ENCODE measurements at places on chromosomes 5 and 9.

- peak; percentile 84 for DNase-seq
Observed at GRCh38 chr5:126624534-126624933, 23.8 kb downstream of the PHAX start.

DNA sequence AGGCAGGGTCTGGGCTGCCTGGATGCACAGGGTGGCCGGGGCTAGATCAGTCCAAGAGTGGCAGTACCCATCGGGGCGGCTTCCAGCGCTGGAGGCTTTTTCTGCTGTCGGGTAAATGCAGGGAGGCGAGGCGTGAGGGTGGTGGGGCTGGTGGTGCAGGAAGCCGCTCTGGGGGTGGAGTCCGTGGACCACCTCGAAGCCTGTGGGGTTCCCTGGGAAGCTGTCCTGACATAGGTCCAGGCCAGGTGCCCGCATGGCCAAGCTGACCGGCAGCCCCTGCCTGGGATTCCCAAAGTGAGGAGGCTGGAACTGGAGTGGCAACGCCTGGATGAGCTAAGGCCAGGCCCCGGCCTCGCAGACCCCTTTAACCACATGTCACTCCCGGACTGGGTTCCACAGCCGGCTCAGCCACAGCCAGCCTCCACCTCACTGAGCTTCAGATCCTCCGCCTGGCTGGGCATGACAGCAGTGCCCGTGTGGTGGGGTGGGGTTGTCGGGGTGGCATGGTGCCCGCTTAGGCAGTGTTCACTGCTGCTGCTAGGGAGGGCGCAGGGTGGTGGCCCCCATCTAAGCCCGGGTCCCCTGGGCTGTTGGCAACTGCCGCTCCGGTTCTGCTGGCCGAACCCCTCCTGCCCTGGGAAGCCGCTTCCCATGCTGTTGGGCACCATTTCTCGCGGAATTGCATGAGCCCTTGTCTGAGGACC lies 1.4 kb upstream of the QRFP start:
- DNase-seq, result no peak

- no peak for DNase-seq
Observed at GRCh38 chr5:78627766-78628165, 20.8 kb downstream of the LHFPL2 start.

GRCh38 chr9:134916161-134916665 lies 1.5 kb downstream of the FCN1 start:
- no peak for DNase-seq

GRCh38 chr5:135332519-135333150 lies 66.4 kb downstream of the MACROH2A1 start:
- no peak for DNase-seq

DNA sequence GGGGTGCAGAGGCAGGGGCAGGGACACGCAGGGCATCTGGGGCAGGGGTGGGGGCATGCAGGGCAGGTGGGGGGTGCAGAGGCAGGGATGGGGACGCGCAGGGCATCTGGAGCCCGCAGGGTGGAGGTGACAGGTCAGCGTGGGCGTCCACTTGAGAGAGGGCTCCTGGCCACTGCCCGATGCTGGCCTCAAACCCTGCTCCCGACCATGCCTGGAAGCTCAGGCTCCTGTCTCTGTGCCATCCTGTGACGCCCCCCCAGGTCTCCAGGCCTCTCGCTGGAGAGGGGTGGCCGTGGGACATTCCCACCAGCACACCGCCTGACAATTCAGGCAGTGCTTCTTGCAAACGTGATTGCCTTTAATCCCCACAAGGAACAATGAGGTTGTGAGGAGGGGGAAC lies 33.0 kb downstream of the ZDHHC11B start:
- DNase-seq, result no peak

DNA sequence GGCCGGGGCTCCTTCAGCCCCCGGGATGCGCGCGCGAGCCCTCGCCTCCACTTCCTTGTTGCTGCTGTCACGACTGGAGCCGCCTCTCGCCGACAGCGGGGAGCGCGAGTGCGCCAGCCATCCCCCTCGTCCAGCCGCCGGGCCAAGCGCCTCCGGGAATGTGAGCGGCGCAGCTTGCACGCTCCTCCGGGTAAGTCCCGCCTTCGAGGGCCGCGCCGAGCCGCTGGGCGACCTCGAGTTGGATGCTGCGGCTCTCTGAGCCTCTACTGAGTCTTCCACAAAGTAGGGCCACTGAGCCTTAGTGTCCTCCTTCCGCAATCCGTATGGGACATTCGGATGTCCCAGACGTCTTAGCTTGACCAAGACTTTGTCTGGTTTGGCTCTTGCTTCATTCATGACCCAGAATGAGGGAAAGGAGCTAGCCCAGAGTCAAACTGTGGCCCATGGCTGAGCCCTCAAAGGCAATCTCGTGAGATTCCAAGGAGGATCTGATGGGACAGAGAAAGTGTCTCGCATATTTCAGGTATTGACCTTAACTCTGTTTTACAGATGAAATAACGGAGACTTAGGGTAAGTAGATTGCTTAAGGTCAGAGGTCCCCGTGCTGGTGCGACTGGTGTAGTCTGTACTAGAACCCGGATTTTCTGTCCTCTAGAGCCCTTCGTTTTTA lies 586 bp downstream of the HMGXB3 start:
- no peak for DNase-seq

DNA sequence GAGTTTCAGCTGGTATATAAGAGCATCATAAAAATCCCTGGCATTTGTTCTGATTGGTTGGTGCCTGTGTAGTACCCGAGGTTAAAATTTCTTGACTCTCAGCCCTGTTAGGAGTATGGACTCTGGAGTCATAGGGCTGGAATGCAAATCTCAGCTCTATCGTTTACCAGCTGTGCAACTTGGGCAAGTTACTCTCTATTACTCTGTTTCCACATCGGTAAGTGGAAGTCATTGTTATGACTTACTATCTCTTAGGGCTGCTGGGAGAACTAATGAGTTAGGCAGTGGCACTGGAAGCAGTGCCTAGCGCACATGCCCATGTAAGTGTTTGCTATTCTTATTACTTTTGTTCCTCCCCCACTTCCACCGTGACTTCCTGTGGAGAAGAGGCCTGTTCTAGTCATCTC lies 141.6 kb downstream of the BOD1 start:
- peak; percentile 85 for DNase-seq
